ENCODE measurements at places on chromosomes 4 and X.

GRCh38 chrX:113929004-113929403 lies 654.9 kb upstream of the HTR2C start:
- no peak for DNase-seq

- DNase-seq = no peak
Observed at GRCh38 chrX:110042496-110042895, 39.6 kb downstream of the TMEM164 start.

GRCh38 chr4:145808021-145808650 lies 128.2 kb downstream of the C4orf51 start:
- no peak for DNase-seq

DNA sequence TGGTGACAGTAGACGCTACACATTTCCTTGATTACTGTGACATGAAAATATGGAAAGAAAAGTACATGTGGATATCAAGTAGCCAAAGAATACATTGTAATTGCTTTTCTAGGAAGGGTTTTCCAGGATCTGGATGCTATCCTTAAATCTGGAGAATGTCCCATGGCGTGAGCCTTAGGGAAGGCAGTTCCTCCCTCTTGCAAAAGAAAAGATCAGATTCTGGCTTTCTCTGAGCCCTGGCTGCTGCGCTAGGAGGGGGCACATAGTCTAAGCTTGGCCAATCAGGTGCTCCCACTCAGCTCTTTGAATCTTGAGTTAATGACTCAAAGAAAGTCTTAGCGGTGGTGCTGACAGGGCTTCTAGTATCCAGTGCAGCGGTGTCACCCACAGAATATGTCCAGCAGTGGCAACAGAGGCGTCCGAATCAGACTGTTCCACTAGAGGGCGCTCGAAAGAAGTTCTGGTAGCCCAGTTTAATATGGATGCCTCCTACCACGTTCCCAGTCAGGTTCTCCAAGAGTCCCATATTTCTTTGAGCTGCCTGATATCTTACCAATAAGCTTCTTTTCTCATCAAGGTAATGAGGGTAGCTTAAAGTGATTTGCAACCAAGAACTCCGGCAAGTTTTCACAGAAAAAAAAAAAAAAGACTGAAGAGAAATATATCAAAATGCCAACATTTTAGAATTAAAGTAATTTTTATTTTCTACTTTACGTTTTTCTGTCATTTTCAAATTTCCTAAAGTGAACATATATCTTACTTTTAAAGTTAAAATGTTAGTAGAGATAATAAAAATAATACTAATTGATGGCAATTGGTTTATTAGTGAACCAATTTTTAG lies 213.4 kb upstream of the S100G start:
- DNase-seq = peak; percentile 8

DNA sequence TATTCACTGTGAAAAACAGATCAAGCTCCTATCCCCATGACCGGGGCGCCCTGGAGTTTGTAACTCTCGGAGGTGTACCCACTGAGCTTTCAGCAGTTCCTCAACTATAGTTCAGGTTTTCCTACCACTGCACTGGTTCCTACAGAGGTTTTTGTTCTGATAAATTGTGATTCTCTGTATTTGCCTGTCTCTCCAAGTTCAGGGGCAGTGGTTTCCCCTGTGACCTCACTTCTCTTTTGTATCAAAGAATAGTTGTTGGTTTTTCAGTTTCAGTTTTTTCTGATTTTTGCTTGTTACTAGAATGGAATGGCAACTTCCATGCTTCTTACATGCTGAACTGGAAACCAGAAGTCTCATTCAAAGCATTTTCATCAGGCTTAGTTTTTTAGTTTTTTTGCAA lies 56.8 kb upstream of the PLS3 start:
- DNase-seq = no peak

DNA sequence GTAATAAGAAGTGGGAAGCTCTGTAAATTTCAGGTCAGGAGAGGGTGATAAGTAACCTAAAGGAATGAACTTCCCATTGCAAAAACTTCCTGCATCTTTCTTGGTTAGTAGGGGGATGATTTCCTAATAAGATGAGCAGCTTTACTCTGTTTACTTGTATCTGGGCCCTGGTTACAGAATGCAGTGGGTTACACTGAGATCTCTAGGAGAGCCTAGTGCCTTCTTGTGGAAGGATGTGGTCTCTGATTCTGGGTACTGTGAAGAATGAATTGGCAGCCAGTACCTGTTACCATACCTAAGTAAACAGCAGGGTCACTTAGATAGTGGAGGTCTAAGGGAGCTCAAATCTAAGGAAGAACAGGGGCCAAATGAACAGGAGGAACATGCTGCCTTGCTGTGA lies 320.6 kb downstream of the ARHGAP10 start:
- DNase-seq = no peak

- no peak for DNase-seq
Observed at GRCh38 chr4:1096841-1097240, 16.5 kb downstream of the RNF212 start.

All from cerebellum (tissue), 4 donors.